Breast epithelium (tissue), 4 donors: ENCODE measurements at places on chromosomes 5 and 9.

- no peak for DNase-seq
Measured at GRCh38 chr9:102518324-102518723, 476.8 kb upstream of the CYLC2 start.

- DNase-seq = no peak
Measured at GRCh38 chr9:437066-437465, 222.4 kb downstream of the DOCK8 start.

DNA sequence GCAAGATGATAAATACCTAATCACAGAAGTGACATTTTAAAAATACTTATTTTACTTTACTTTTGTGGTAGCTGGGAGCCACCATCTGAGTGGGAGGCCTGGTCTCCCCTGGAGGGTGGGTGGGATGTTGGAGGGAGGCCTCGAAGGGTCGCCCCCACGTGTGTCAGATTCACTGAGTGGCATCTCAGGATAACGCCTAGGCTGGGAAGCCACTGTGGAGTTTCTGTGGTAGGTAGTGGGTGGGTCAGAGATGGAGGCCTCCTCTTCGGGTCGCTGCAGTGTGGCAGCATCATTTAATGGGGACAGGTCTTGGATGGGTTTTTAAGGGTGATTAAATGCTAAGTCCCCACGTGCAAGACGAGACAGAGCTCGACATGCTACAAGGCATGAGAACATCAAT is 1154.8 kb upstream of the CDH18 start:
- no peak for DNase-seq

DNA sequence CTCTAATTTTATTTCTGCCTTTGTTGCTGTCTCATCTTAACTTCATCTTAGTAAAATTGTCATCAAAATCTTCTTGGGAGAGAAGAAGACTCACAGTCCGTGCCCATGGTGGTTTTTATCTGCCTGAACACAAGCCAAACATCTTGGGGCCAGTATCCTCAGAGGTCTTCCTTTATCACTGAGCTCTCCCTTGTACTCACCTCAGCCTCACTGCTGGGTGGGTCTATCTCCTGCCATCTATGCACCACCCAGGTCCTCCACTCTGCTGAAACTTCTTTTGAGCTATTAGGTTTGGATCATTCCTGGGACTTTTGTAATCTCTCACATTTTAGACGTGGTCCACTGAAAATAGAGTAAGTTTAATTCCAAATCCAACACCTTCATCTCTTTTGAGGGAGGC is 116.3 kb upstream of the EPB41L4A start:
- DNase-seq = no peak

DNA sequence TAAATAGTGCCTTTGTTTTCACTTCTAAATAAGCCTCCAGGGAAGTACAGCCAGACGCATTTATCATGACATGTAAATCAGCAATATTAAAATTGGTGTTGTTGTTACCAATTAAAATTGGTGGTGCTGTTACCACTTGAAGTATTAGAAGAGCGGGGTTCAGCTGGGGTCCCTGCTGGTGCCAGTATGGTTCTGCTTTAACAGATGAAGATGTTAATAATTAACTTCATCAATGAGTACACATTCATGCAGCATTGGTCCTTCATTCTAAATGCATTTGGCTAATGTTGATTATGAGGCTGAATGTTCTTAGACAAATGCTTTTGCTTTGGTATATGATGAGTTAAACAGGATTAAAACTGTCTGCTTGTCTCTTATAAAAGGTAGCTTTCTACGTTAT is 67.6 kb upstream of the TMC1 start:
- no peak for DNase-seq

- DNase-seq = no peak
Measured at GRCh38 chr5:142079306-142079721, 29.3 kb upstream of the NDFIP1 start.

GRCh38 chr5:111223101-111223786 is 940 bp upstream of the CAMK4 start:
- DNase-seq = no peak

DNA sequence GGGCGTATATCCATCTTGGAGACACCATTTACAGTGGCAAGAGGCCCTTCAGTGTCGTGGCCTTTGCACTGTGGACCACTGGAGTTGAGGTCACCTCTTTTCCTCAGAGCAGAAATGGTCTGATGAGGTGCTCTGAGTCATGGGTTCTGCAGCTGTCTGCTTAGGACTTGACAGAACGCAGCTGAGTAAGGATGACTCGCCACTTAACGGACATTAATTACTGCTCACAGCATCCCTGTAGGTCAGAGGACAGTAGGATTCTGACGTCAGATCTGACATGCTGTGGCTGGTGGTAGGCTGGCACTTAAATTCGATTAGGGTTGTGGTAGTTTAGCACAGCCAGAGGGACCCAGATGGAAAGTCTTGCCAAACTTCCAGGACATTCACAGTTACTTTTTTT is 479.4 kb downstream of the DMAC1 start:
- no peak for DNase-seq

- DNase-seq = no peak
Measured at GRCh38 chr5:157088342-157088990, 20.4 kb downstream of the HAVCR2 start.

DNA sequence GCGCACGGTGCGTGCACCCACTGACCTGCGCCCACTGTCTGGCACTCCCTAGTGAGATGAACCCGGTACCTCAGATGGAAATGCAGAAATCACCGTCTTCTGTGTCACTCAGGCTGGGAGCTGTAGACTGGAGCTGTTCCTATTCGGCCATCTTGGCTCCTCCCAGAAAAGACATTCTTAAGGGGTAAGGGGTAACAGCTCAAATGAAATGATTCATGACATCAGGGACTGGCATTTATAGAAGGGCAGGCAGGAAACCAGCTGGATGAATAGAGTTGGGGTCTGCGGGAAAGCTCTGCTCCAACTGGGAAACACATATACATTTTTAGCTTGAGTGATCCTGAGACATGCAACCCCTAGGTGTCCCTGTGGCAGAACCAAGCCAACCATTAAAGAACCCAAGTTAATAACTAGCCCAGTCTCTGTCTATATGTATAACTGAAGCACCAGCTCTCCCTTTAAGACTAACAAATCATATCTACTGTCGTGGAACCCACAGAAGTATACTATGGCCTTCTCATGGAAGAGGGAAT is 119.3 kb downstream of the LMNB1 start:
- DNase-seq = no peak
